ENCODE measurements at places on chromosomes 4 and X.

- DNase-seq: no peak
Measured at GRCh38 chrX:154014429-154015380, 5.0 kb downstream of the IRAK1 start.

- no peak for DNase-seq
Measured at GRCh38 chrX:130071611-130072344, 38.5 kb downstream of the ELF4 start.

GRCh38 chrX:50036426-50036825, 114.0 kb downstream of the CLCN5 start:
- DNase-seq: no peak

DNA sequence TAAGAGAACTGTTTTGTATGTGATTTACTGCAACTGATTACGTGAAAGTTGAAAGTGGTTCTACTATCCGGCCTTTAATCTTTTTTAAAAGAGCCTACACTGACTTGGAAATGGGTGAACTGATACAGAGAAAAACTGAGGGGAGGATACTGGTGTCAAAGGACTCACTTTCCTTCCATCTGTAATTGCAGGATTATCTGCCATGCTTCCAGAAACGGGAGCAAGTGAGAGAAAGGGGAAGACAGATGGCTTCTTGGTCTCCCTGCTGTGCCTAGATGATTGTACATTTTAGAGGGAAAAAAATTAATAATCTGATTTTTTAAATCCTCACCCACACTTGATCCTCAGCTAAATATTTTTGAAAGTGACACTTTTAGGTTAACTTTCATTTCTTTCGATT, 88.3 kb upstream of the GRID2 start:
- no peak for DNase-seq

DNA sequence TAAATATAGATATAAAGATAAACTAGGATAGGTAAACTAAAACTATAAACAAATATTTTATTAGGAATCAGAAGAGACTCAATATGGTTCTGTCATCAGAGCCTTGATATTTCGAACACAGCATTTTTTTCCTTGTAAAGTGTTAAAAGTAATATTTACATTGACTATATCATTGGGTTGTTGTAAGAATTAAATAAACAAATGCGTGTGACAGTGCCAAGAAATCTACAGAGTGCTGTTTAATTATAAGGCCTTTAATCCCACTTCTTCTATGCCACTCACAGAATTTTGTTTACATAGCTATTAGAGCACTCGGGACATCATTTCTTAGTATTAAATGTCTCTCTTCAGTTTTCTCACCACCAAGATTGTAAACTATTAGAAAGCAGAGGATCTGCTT, 807.4 kb downstream of the FSTL5 start:
- DNase-seq: no peak

DNA sequence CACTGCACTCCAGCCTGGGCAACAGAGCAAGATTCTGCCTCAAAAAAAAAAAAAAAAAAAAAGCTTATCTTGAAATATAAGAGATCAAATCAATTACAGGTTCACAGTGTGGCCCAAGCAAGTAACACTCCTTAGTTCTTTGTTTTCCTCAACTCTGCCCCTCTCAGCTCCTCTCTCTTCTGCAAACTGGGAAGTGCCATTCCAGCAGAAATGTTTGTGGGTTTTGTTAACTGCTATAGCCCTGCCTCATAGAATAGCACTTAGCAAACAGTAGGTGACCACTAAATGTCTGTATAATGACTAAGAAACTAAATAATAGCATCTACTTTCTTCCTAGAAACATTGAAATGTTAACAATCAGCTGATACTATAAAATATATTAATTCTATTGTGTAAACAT, 160.0 kb upstream of the NAP1L5 start:
- no peak for DNase-seq

DNA sequence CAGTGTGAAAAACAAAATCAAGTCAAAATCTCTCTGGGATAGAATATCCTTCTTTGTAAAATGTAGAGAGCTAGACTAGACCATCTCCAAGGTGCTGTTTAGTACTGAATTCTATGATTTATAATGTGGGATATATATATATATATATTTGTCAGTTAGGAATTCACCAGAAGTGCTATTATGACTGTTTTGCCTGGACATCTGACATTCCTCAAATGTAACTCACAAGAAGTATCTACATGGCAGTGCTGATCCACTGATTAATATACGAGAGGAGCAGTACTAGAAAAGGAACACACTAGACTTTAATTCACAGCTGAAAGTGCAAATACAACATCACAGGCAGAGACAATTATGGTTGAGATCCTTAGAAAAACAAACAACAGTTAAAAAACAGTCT, 208.9 kb downstream of the GBA3 start:
- DNase-seq: no peak

GRCh38 chrX:40539214-40540142, 41.3 kb upstream of the ATP6AP2 start:
- DNase-seq: peak; percentile 50

DNA sequence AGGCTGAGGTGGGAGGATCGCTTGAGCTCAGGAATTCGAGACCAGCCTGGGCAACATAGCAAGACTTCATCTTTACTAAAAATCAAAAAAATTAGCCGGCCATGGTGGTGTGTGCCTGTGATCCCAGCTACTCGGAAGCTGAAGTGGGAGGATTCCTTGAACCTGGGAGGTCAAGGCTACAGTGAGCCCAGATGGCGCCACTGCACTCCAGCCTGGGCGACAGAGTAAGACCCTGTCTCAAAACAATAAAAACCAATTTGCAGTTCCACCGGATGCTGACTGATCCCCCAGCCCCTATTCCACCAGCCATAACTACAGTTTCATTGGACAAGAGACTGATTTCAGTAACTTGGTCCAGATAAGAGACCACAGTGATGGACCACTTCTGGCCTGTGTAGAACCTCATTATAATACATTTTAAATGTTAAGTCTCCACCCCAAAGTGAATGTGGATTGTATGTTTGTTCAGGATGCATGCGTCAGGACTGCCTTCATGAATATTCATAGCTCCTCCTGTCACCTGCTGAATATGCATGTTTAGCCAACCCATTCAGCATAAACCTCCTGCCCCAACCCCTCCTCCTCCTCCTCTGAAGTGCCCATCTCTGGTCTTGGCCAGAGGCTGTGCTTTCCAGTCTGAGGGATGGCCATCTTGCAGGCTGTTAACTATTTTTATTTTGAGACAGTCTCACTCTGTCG, 2.3 kb upstream of the SLBP start:
- DNase-seq: no peak

DNA sequence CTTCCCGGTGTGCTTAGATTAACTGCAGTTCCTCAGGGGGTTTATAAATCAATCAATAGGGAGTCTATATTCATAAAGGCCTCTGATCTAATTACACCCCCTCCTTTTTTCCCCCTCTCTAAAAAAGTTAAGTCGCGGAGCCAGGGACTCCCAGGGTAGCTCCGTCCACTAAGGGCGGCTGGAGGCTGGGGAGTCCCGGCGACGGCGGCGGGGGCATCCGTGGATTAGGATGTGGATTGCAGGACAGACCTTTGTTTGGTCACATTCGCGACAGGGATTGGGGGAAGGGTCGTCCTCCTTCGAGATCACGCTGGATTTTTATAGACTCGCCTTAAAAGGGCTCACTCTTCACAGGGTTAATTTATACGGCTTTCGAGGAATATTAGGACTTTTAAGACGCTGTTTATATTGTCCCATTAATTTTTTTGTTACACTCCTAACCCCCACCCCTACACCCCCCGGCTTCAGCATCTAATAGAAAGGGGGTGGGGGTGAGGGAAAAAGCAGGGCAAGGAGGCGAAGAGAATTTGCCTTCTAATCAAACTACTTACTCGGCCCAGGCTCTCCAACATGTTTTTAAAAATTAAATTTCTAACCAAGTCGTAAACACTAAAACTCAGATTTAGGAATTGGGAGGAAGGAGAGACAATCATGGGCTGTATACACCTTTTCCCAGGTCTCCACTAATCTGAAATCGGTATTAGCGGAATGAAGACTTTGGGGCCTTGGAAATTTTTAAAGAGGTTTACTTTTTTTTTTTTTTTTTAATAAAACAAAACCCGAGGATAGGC, 8.5 kb downstream of the PITX2 start:
- no peak for DNase-seq

GRCh38 chr4:31917334-31917733, 1197.2 kb downstream of the PCDH7 start:
- DNase-seq: no peak

- no peak for DNase-seq
Measured at GRCh38 chrX:13627306-13627705, 25.6 kb upstream of the TCEANC start.

All from GM04504 (cell line).